Suppressor macrophage treated with lipopolysaccharide for 1 hour (primary cell): ENCODE measurements at places on chromosomes 16 and 17.

DNA sequence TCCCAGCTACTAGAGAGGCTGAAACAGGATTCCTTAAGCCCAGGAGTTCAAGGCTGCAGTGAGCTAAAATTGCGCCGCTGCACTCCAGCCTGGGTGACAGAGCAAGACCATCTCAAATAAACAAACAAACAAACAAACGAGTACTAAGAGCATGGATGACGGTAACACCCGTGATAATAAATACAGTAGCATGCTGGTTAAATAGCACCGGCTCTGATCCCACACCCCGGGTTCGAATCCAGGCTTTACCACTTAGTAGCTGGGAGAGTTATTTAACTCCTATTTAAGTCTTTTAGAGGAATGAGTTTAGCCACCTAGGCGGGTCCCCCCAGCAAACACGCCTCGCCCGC lies 301 bp upstream of the METTL22 start:
- no peak for DNase-seq

- DNase-seq, result no peak
Measured at GRCh38 chr17:51085150-51085805, 35.4 kb downstream of the SPAG9 start.

- peak; percentile 91 for DNase-seq
Measured at GRCh38 chr16:27314161-27314723, 468 bp downstream of the IL4R start.

DNA sequence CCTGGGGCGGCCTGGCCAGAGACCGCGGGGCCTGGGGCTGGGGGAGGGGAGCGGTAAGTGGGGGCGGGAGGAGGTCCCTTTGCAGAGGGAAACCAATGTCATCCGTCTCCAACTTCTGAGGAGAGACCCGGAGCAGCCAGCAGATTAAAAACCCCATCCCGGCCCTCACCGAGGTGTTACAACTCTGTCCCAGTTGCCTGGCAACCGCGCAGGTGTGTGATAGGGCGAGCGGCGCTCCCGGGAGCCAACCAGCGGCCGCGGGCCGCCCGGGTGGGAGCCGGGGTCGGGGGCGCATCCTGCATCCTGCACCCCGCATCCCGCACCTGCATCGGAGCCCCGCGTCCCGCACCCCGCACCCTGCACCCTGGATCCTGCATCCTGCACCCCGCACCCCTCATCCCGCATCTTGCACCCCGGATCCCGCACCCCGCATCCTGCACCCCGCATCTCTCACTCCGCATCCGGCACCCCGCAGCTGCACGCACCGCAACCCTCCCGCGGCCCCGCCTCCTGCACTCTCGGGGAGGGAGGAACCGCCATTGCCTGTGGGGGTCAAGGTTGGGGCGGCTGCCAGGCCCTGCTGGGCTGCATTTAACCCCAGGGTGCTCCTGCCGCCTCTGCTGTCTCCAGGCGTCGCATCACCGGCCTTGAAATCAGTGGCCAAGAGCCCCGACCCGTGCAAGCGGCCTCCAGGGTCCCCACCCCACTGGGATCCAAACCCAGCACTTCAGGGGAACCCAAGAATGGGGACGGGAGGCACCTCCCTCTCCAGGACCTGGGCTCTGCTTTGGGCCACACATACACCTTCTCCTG lies 47.3 kb downstream of the RTN4RL1 start:
- DNase-seq, result no peak

DNA sequence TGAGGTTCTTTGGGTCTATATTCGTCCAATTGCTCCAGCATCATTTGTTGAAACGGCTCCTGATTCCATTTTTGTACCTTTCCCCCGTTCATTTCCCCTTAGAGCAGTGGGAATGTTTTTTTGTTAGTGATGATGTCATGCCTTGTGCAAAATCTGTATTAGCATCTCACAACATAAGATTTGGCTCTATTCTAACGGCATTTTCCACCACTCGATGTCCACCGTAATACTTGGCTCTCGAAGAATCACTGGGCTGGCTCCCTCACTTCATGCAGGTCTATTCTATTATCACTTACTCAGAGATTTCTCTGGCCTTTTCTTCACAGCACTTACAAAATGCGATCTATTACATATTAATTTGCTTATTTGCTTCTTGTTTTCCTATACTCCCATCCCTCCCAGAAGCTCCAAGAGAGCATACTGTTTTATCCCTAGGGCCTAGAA lies 571 bp upstream of the NME1 start:
- DNase-seq, result peak; percentile 35

- DNase-seq, result no peak
Measured at GRCh38 chr17:66647391-66647983, 187.4 kb upstream of the CACNG5 start.

- no peak for DNase-seq
Measured at GRCh38 chr17:82772026-82772425, 20.2 kb downstream of the TBCD start.

DNA sequence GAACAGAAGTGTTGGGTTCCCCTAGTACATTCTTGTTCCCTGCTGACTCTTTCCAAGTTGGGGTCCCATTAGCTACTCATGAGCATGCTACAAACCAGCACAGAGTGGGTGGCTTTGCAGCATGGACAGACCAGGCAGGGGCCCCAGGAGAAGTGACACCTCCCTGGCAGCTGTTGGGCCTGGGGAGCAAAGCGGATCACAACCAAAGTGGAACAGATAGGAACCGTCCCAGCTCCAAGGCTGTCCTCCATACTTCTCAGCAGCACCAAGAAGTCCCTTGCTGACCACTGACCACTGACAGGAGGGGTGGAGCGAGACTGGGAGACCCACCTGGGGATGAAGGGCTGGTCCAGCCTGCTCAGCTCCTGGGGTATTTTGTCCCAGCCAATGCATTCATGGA lies 12.4 kb upstream of the GFAP start:
- no peak for DNase-seq

- DNase-seq, result no peak
Measured at GRCh38 chr16:3595110-3595486, 16.3 kb downstream of the SLX4 start.

- peak; percentile 70 for DNase-seq
Measured at GRCh38 chr17:39069114-39069756, 82.2 kb downstream of the PLXDC1 start.

- DNase-seq, result no peak
Measured at GRCh38 chr16:4218202-4218601, 23.7 kb downstream of the SRL start.

GRCh38 chr16:2971134-2971984 lies 2.2 kb downstream of the PAQR4 start:
- DNase-seq, result no peak

GRCh38 chr17:4588391-4588790 lies 4.1 kb downstream of the SMTNL2 start:
- no peak for DNase-seq

DNA sequence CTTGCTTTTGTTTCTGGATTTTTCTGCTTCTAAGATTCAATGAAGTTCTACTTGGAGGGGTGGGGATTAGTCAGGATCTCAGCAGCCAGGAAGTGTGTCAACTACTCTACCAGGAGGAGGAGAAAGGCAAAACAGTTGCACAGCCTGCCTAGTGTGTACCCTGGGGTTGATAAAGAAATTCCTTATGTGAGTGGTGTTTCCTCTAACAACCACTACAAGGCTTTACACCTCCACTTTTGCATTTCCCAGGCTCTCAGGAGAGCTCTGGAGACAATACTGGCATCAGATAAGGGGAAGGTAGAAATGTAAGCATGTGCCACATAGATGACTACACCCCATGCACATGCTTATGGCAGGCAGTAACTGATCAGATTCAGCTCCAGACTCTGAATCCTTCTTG lies 174.6 kb downstream of the TOX3 start:
- DNase-seq, result no peak

DNA sequence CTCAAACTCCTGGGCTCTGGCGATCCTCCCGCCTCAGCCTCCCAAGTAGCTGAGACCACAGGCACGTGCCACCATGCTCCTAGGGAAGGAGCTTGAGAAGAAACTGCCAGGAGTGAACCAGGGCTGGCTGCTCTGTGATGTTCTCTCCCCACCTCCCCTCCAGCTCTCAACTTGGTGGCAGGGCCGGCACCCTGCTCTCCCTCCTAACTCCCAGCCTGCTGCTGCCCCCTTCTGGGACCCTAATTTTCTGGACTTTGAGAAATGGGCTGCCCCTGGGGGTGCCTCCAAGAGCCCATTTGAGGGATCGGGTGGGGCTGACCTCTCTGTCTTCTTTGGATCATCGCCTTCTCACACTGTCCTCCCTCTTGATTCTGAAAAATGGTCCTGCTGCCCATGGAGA lies 14.9 kb upstream of the STAT3 start:
- peak; percentile 64 for DNase-seq

- DNase-seq, result peak; percentile 50
Measured at GRCh38 chr16:3182608-3183444, 5.2 kb upstream of the OR1F1 start.

DNA sequence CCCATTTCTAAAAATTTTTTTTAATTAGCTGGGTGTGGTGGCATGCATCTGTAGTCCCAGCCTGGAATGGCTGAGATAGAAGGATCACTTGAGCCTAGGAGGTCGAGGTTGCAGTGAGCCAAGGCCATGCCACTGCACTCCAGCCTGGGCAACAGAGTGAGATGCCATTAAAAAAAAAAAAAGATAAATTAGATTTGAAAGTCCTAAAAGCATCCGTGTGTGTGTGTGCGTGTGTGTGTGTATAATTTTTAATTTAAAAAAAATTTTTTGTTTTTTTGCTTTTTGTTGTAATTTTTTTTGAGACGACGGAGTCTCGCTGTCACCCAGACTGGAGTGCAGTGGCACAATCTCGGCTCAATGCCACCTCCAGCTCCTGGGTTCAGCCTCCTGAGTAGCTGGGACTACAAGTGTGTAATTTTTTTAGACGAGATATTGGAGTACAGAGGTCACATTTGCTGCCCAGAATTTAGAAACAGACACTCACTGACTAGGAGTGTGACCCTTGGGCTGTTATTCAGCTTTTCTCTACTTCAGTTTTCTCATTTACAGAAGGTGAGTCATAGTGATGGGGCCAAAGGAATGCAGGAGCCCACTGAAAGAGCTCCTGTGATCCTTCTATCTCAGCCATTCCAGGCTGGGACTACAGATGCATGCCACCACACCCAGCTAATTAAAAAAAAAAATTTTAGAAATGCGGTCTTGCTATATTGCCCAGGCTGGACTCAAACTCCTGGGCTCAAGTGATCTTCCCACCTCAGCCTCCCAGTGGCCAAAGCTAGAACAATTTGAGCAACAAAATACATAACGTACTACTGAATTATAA lies 25.5 kb upstream of the TBX4 start:
- DNase-seq, result no peak

DNA sequence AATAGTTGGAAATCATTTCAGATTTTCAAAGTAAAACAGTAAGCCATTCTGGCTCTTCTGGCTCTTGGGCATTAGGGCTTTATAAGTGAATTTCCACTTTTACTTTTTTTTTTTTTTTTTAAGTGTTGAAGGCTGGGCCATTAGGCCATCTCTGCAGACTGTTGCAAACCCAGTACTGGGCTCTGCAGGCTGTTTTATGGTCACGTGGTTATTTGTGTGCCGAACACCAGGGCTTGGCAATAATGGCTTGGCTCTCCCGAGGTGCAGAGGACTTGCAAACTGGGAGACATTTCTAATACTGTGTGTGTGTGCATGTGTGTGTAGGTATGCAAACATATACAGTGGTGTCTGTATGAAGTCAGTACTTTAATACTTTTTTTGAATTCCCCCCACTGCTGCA lies 194.9 kb upstream of the CDH5 start:
- no peak for DNase-seq

GRCh38 chr16:67150833-67151396 lies at the start of gene B3GNT9:
TSS of gene B3GNT9 (minus strand) at chr16:67150998. CDS start at chr16:67150485, 513 bp downstream.
- peak; percentile 53 for DNase-seq

GRCh38 chr17:6587310-6587709 lies 31.0 kb upstream of the PITPNM3 start:
- DNase-seq, result no peak

DNA sequence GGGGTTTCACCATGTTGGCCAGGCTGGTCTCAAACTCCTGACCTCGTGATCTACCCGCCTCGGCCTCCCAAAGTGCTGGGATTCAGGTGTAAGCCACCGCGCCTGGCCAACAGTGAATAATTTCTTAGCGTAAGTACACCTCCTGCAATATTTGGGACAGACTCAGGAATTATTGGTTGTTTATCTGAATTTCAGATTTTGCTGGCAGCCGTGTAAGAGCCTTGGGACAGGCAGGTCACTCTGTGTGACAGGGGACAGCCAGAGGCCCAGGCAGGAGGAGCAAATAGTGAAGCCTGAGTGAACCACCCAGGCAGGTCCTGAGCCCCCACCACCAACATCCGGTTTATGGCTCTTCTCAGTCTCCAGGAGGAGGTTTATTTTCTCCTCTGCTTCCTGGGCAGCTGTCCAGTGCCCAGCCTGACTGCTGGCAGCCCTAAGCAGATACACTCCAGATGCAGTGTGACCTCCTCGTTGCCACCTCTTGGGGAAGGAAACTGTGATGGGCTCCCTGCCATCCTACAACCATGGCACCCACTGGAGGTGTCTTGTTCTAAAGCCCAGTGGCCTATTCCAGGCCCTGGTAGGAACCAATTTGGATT lies 26.2 kb upstream of the ADORA2B start:
- no peak for DNase-seq

- DNase-seq, result peak; percentile 88
Measured at GRCh38 chr17:82603981-82604448, 44.2 kb downstream of the WDR45B start.

DNA sequence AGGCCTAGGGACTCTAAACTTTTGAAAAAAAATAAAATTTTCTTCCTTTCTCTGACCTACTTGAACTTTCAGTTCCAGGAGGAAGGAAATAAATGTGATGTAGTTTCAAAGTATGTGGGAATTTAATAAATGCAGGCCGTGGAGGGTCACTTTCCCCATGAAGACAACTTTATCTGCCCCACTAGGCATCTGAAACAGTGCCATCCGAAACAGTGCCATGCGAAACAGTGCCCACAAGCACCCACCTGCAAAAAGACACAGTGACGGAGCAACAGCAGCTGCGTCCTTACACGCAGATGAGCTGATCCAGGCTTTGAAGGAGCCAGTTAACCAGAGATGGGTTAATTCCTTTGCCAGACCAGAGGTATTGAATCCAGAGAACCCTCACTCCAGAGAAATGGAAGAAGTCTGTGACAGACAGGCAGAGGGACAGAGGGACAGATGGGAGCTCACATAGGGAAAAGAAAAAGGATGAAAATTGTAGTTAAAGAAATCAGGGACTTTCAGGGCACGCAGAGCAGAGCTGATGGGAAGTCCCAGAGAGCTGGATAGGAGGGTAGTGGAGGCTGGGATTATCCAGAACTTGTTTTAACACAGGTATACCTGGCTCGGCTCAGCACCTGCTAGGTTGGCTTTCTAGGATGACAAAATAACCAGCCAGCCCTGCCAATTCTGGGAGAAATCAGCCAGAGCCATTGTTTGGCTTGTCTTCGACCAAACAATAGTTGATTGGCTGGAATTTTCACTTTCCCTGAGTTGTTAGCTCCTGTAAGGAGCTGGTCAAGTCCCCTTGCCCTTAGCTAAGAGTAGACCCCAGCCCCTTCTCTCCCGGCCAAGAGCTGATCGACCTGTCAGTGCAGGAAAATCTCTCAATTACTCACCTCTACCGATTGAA lies 17.1 kb upstream of the HOXB13 start:
- no peak for DNase-seq
